ENCODE measurements at places on chromosomes 13 and 19. TPM values are rescaled to one million over a fixed set of nuclear protein-coding genes. Genes with fewer than 3 reads are reported as not detected.

DNA sequence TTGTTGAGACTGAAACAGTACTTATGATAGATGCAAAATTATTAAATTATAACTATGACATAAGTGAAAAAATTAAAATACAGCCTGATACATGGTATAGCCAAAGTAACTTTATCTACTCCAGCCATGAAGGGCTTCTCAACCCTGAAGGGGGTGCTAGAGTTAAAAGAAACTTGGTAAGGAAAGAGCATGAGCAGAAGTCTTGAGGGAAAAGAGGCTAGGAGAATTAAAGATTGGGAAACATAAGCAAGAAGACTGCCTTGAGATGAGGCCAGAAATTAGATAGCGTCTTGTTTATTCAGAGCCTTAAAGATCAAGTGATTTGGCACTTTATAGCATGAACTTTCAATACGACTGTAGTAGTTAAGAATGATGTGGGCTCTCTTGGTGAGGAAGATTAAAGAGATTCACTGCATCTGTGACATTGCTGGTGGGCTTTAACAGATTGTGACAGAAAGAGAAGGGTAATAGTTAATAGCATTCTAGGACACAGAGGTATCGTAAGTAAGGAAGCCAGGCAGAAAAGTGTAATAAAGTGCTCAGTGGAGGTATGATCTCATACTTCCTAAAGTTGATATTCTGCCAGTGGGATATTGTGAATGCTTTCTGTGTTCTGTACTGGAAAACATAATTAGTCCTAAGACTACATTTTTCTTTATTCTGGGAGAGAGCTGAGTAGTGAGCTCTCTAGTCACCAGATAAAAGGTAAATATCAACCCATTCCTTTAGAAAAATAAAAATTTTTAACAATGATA is 385.4 kb upstream of the PRR20A start:
- H3K27ac ChIP-seq = no peak overlapping the region
- no peaks in the 10 kb centered on the region for H3K36me3 ChIP-seq
- H3K4me1 ChIP-seq = no peaks in the 10 kb centered on the region
- DNase-seq = peak; percentile 41
- H3K27me3 ChIP-seq = no peaks in the 10 kb centered on the region

GRCh38 chr19:17611462-17612244 is 56.2 kb downstream of the COLGALT1 start:
- no peaks in the 10 kb centered on the region for H3K27me3 ChIP-seq
- H3K4me3 ChIP-seq = no peak overlapping the region
- H3K36me3 ChIP-seq = no peaks in the 10 kb centered on the region
- no peak for DNase-seq

- no peak overlapping the region for H3K27ac ChIP-seq
- peaks cover 34% of the 10 kb centered on the region for H3K27me3 ChIP-seq
Measured at GRCh38 chr19:7648265-7649014, 11.5 kb downstream of the STXBP2 start.

Gene KIR2DL3
- not detected for total RNA-seq

Gene ANKLE1
- 2.3 TPM for total RNA-seq

DNA sequence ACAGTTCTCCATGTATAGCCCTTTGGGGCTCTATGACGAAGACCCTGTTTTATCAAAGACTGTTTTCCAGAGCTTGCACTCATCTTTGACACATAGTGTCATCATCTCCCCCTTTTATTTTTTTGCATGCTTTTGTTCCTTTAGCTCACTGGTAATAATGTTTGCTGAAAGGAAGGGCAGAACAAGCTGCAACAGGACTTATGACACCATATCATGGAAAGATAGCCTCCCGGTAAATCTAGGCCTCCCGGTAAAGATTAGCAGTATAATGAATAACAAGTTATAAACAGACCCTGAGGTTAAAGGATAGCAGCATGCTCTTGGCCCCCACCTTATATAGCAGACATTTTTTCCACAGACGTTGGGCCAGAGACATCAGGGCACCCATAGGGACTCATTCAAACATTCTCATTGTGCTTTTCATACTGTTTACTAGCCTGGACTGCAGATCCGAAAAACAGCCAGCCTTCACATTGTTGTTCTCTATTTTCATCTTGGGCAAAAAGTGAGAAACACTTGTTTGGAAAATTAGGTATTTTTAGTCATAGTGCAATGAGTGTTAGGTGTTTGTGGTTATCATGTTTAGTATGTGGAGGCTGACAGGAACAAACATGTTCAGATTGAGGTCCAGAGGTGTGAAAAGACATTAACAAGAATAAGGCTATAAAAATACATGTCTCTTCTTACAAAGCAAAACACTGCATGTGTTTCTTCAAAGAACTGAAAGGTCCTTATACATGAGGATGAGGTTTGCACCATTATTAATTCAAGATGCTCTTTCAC is 136.9 kb upstream of the SPRY2 start:
- H3K4me3 ChIP-seq = no peak overlapping the region
- DNase-seq = no peak
- no peak overlapping the region for H3K27ac ChIP-seq
- no peaks in the 10 kb centered on the region for H3K27me3 ChIP-seq

Gene ODAD3
- 1.5 TPM for total RNA-seq

Gene ZNF345
- total RNA-seq = 18.1 TPM

GRCh38 chr19:40614622-40615411 is 13.6 kb downstream of the LTBP4 start:
- H3K4me3 ChIP-seq = peak overlapping the region; percentile 73
- H3K36me3 ChIP-seq = peaks cover 5% of the 10 kb centered on the region
- H3K27ac ChIP-seq = no peak overlapping the region
- peaks cover 6% of the 10 kb centered on the region for H3K4me1 ChIP-seq

GRCh38 chr13:43240278-43240677 is 216.9 kb downstream of the DNAJC15 start:
- DNase-seq = no peak
- no peak overlapping the region for H3K4me3 ChIP-seq
- no peak overlapping the region for H3K27ac ChIP-seq
- H3K4me1 ChIP-seq = no peaks in the 10 kb centered on the region
- no peaks in the 10 kb centered on the region for H3K27me3 ChIP-seq
- no peaks in the 10 kb centered on the region for H3K36me3 ChIP-seq

DNA sequence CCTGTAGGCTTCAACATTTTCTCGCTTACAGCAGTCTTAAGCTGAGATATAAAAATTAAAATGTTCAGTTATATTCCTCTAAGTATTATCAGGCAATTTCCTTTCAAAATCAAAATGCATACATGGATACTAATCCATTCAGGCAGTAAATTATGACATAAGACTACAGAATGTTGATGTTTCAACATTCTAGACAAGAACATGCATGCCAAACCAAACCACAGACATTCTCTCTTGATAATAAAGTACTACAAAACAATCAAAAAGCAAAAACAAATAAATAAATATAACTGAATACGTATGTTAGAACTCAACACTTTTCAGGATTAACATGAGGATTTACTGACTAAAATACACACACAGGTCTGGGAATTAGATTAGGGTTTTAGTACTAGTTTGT is 7.7 kb downstream of the DIS3 start:
- no peak overlapping the region for H3K27ac ChIP-seq
- no peaks in the 10 kb centered on the region for H3K27me3 ChIP-seq
- H3K4me3 ChIP-seq = no peak overlapping the region
- H3K4me1 ChIP-seq = no peaks in the 10 kb centered on the region
- no peak for DNase-seq
- peaks cover 43% of the 10 kb centered on the region for H3K36me3 ChIP-seq

Gene RELB
- total RNA-seq = 0.43 TPM

Measured in neural progenitor cell (in vitro differentiated cells).